ENCODE measurements at places on chromosomes 7 and 10. TPM values are rescaled to one million over a fixed set of nuclear protein-coding genes. Genes with fewer than 3 reads are reported as not detected.

- DNase-seq: peak; percentile 93
These were observed at the start of gene GBX1 for GRCh38 chr7:151167197-151167961. Gene GBX1 (minus strand): TSS chr7:151167694. CDS start chr7:151167548, 146 bp downstream.

- DNase-seq: no peak
These were observed 31.2 kb upstream of the BMPER start for GRCh38 chr7:33873981-33874750.

SMARCD3 gene
- total RNA-seq: 23.6 TPM

SPDYE6 gene
- not detected for total RNA-seq
